NCI-H2107 (cell line): ENCODE measurements at places on chromosomes 16 and 17.
A peak's percentile ranks its signal among the peaks of the same experiment; 100 is the strongest.

GRCh38 chr16:89217388-89218191, at the start of gene ZNF778:
ZNF778 (plus strand) TSS chr16:89217703; CDS start chr16:89221128, 3,425 bp downstream.
- DNase-seq, result peak; percentile 73

DNA sequence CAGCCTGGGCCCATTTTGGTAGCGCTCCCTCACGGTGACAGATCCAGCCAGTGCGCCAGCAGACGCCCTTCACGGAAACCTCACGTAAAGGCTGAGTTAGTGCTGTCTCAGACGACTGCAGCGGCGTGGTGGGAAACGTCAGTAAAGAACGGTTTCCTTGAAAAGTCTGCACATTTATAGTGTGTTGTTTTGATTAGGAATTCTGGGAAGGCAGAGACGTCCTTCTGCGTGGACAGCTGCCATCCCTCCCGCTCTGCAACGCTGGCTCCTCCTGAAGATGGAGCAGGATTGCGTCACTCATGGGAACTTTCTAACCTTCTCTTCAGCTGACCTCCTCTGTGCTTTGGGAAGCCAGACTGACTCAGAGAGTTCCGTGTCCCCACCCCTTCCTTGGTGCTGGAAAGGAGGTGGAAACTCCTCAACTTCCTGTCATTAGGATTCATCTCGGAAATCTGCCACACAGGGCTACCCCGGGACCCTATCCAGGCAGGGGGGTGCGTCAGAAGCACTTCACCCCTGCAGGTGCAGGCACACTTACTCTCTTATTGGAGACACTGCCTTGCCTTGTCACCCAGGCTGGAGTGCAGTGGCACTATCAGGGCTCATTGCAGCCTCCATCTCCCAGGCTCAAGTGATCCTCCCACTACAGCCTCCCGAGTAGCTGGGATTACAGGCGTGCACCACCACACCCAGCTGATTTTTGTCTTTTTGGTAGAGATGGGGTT, 24.3 kb upstream of the CRISPLD2 start:
- DNase-seq, result no peak

GRCh38 chr17:16428098-16428882, 12.9 kb downstream of the TRPV2 start:
- no peak for DNase-seq

GRCh38 chr16:12767897-12768296, 35.8 kb downstream of the CPPED1 start:
- DNase-seq, result no peak

GRCh38 chr16:4648917-4649316, 24.3 kb downstream of the MGRN1 start:
- no peak for DNase-seq

GRCh38 chr16:66621973-66622372, 17.5 kb downstream of the CMTM3 start:
- DNase-seq, result no peak

GRCh38 chr17:74921026-74921681, 1.9 kb downstream of the USH1G start:
- DNase-seq, result no peak

DNA sequence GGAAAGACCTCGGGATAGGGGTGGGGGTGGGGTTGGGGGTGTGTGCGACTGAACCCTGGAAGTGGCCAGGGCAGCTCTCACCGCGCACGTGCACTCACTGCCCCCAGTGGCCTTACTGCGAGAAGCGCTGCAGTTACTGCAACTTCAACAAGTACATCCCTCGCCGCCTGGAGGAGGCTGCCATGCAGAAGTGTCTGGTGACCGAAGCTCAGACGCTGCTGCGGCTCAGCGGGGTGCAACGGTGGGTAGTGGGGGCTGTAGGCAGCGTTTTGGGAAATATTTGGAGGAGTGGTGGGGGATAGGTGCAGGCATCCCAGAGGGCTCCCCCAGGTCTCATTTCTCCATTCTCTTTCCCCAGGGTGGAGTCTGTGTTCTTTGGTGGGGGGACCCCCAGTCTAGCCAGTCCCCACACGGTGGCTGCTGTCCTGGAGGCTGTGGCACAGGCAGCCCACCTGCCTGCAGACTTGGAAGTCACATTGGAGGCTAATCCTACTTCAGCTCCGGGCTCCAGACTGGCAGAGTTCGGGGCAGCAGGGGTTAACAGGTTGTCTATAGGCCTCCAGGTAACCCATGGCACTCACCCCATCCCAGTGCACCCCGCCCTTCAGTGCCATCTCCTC, 972 bp downstream of the RSAD1 start:
- DNase-seq, result peak; percentile 44

GRCh38 chr16:1977875-1978268, 3.4 kb downstream of the NOXO1 start:
- no peak for DNase-seq

DNA sequence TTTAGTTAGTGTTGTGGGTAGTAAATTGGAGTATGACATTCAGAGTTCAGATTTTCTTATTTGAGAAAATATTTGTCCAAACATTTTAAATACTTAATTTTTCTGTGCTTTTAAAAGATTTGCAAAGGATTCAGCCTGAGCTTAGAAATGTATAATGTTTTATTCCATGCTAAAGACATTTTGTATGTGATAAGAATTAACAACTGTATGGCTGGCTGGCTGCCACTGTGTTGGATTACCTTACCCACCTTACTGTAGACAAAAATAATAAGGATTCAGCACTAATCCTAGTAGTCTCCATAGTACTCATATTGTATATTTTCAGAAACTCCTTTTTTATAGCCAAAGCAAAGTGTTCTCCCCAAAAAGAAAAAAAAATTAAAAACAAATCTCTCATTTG, 74.8 kb downstream of the TANC2 start:
- no peak for DNase-seq

DNA sequence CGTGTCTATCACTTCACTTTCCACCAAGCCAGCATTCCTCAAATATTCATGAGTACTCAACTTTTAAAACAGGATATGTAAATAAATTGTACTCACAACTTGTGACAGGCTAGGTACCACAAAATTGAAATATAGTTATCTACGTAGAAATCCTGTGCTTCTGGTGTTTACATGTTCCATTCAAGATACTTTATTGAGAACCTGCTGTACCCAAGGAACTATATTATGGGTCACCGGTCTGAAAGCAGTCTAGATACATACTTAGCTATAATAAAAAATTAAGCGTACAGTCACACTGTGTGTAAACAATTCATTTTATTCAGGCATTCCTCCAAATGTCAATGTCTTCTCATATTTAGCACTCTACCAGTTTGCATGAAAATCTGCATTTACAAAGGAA, 482.2 kb upstream of the SOX9 start:
- no peak for DNase-seq

- DNase-seq, result no peak
Observed at GRCh38 chr17:61496957-61497653, 44.9 kb downstream of the TBX4 start.

DNA sequence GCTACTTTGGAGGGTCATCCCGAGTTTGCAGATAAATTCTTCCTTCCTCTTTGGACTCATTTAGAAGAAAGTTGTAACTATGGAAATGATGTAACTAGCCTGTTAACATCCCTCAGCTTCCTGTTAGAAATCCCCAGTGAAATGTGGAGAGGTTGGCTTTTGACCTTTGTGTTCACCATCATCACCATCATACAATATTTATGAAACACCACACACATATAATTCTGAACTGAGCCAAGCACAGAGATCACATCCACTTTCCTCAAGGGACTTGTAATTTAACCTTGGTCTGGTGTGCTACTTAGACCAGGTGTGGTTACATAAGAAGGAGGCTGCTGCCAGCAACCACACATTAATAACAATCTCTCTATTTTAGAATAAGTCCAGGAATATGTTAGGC, 2.5 kb downstream of the CAPNS2 start:
- DNase-seq, result no peak

GRCh38 chr16:54521327-54521726, 234.7 kb upstream of the IRX3 start:
- DNase-seq, result no peak

GRCh38 chr17:63647065-63647725, 25.0 kb downstream of the MAP3K3 start:
- DNase-seq, result no peak

DNA sequence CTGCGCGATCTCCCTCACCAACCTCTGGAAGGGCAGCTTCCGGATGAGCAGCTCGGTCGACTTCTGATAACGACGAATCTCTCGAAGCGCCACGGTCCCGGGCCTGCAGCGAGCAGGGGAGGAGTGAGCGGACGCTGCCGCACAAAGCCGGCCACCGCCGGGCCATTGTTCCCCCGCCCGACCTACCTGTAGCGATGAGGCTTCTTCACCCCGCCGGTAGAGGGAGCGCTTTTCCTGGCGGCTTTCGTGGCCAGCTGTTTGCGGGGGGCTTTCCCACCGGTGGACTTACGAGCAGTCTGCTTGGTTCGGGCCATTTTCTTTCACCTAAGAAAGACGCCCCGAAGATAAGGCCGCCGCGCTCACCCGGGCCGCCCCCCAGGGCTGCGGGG, 5.8 kb upstream of the UNK start:
- peak; percentile 31 for DNase-seq

DNA sequence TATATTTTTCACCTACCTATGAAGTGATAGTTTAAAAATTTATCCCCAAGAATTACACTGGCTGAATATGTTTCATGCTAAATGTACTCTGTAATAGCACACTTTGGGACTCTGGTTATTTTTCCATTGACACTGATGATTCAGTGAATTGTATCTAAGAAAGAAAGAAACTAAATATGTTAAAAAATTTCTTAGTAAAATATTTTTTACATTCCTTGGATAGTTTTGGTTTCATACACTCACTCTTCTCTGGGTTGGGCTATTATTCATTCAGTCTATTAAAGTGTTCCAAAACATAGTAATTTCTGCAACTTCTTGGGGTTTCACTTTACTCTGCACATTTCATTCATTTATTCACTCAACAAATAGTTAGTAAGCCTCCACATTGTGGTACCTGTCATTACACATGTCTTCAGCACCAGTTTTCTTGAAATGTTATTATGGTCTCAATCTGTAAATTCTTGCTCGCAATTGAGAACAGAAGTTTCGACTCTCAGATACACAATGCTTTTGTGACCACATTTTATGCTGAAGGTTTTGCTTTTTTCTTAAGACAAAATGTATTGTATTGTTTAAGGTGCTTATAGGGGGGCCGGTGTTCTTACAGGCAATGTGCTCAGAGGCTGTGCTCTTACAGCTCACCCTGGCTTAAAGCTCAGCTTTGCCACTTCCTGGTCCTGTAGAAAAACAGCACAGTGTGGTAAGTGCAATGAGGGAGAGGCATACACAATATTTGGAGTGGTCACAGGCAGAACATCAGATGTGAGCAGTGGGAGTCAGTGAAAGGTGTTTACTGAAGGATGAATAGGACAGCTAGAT, 17.4 kb downstream of the CNTNAP4 start:
- DNase-seq, result no peak

GRCh38 chr16:69465083-69465721, 40.8 kb downstream of the CYB5B start:
- no peak for DNase-seq

GRCh38 chr16:58814348-58814801, 80.3 kb upstream of the GOT2 start:
- DNase-seq, result no peak

DNA sequence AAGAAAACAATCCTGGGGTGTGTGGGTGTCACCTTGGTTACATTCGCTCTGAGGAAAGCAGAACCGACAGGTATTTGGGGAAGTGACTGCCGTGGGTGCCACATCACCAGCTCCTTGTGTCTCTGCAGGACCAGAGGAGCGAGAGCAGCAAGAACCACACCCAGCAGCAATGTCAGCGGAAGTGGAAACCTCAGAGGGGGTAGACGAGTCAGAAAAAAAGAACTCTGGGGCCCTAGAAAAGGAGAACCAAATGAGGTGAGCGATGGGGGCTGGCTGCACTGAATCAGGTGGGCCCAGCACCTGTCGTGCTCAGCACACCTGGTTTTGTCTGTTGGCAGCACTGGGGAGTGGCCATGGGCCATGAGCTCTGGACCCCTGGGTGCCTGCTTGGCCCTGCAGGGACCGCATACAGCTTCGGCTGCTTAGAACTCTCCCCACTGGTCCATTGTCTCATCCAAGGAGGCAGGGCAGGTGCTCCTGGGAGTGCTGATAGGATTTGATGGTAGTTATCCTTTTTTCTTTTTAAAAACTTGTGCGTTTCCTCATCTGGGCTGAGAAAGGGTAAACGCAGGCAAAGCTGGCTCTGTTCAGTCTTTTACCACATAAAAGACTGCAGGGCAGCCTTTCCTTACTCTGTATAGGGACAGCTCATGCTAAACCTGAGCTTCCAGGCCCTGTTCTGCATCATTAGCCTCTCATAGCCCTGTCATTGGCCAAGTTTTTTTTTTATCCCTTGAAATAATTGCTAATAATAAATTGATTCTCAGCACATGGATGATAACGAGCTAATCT, 29.4 kb downstream of the HMOX2 start:
- no peak for DNase-seq

DNA sequence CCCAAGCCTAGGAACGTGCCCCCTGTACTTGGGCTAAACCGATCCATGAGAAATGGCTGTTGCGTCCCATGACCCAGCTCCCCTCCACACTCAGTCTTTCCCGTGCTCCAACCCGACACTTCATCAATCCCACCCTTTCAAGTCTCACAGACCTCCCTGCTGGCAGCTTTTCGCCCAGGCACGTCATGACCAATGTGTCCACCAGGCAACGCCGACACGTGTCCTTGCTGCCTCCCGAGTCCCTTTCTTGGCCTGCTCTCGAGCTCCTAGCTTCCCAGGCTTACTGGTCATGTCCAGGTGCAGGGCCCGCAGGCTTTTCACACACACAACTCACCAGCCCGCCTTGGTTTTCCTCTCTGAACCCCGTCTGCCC, 12.2 kb downstream of the MNT start:
- DNase-seq, result no peak

DNA sequence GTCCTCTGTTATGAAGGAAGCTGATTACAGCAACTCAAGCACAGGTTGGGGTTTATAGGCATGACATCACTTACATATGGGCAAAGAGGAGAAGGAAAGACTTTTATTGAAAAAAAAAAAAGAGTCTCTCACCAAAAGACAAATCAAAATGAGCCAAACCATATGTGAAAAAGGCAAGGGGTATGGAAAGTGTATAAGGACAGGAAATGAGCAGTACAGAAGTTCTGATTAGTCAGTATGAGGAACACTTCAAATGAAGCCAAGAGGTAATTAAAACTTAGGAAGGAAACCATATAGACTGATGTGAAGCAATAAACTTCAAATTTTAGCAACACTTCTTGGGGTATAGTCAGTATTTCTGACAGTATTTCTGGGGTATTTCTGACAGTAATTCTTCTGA, 1372.6 kb downstream of the CDH11 start:
- no peak for DNase-seq

GRCh38 chr17:2087597-2088211, 32.8 kb downstream of the HIC1 start:
- no peak for DNase-seq

- DNase-seq, result no peak
Observed at GRCh38 chr17:57603978-57604377, 141.1 kb downstream of the CCDC182 start.
